NCI-H1694 treated with DMSO at 0.1 percent for 48 hours (cell line): ENCODE measurements at places on chromosomes 7 and 10.
A peak's percentile ranks its signal among the peaks of the same experiment; 100 is the strongest.

GRCh38 chr7:142194201-142194600 is 63.7 kb downstream of the PRSS58 start:
- DNase-seq = no peak

DNA sequence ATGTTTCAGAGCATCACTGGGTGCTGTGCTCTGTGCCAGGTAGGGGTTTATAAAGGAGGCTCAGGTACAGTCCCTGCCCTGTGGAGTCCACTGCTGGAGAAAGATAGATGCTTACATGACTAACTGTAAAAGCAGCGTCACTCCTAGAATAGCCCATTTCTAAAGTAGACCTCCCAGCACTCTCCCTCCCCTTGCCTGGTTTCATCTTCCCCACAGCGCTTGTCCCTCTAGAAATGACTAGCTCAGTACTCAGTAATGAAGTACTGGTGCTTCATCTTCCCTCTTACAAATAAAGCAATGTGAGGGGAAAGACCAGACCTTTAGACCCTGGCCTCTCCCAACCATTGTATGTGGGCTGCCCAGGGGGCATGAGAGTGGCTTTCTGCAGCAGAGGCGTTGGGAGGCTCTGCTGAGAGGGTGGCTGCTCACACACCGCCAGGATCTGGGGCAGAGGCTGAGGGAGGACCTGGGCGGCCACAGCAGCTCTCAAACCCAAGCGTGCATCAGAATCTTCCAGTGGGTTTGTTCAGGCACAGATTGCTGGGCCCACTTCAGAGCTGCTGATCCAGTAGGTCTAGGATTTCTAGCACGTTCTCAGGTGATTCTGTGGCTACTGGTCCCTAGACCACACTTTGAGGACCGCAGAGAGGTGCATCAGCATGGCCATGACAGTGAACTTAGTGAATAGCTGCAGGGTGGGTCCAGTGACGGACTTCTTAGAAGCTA is 110.3 kb upstream of the ANLN start:
- no peak for DNase-seq

DNA sequence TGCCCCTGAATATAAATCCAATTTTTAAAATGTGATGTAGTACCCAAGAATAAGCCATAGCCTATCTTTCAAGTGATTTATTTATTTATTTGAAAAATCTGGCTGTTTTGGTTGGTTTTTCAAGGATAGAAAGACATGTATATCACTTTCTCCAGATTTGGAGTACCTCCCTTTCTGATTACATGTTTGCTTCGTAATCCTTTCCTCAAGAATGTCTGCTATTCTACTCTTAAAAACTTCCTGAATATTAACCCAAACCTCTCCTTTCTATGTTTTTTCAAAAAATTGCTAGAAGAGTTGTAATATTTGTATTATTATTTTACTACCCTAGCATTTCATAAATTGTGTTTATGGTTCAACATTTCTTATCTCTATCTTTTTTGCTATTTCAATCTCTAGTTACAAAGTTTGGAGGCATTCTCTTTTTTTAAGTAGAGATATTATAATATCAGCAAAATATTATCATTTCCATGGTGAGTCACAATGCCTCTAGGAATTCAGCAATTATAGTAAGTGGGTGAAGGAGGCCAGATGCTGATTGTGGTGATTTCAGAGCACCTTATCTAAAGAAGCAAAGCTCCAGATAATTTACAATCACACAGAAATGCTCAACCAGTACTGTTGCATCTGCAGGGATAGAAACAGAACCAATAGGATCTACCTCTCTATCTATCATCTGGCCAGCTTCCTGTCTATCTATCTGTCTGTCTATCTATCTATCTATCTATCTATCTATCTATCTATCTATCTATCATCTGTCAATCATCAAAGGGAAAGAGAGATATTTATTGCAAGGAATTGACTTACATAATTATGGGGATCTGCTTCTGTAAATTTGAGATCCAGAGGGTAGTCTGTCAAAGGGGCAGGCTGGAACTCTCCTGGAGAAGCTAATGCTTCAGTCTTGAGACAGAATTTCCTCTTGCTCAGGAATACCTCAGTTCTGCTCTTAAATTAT is 412.5 kb upstream of the SEMA3C start:
- DNase-seq = no peak

DNA sequence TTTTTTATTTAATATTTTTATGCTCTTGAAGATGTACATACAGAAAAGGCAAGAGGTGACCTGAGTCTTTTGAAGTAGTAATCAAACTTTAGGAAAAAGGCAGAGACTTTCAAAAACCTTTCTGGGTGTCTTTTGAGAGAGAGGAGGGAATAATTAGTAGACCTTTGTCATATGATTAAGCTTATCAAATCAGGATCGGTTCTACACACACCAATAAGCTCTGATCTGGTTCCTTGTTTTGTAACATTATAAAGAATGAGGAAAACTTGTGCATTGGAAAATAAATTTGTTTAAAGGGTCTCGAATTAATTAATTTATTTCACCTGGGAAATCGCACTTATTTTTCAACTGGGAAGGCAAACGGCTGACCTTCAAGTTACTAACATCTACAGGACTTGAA is 11.9 kb downstream of the TWIST1 start:
- no peak for DNase-seq

GRCh38 chr7:133504825-133505224 is 251.9 kb downstream of the EXOC4 start:
- DNase-seq = no peak

DNA sequence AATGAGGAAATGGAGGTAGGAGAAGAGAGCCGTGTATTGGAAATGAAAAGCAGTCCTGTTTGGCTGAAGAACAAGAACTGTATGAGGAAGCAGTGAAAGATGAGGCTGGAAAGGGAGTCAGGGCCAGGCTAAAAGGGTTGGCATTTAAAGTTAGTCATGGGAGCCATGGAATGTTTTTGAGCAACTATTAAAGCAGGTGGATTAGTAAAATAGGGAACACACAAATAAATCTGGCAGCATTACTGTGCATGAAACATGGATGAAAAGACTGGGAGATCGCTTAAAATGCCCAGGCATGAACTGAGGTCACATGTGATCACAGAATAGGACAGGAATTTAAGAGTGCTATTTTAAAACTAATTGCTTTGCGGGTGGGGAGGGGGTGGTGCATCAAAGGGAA is 1.4 kb upstream of the IFRD1 start:
- no peak for DNase-seq

DNA sequence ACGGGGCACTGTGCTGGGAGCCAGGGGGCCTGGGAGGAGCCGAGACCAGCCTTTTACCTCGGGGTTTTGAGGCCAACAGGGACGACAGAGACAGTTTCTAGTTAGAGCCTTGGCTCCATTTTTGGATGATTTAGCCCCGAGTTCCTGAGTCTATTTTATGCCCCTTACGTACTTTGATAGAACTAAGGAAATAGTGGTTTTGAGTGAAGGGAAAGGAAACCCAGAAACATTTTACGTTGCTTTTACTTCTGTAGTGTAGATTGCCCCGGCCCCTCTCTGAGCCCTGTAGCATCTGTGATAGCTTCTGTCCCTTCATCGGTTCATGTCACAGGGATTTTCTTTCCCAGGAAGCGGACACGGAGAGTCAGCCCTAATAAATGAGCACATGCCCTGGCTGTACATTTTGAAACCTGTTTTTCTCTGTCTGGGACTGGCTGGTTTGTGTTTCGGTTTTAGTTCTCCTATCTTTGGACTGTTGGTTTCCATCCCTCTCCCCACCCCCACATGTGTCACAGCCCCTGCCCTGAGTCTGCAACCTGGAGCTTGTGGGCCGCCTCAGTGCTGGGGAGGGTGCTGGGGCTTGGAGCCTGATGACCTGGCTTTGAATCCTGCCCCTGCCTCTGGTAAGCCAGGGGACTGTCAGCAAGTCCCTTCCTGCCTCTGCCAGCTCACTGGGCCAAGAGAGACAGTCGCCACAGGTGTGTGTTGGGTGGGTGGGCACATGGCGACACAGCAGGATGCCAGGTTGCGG is 6.9 kb upstream of the ORAI2 start:
- peak; percentile 5 for DNase-seq

DNA sequence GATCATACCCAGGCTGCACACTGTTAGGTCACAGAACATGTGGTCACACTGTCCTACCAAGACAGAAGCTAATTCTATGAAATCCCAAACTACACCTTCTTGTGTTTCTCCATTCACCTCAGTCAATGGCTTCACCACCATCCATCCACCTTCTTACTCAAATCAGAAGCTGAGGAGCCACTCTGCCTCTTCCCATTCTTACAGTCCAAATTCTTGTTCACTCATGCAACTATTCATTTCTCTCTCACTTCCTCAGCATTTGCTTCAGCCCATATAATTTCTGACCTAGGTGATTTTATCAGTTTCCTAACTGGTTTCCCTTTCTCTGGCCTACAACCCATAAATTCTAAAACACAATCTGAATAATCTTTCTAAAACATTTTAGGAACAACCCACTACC is 229.2 kb downstream of the LRRN3 start:
- no peak for DNase-seq

DNA sequence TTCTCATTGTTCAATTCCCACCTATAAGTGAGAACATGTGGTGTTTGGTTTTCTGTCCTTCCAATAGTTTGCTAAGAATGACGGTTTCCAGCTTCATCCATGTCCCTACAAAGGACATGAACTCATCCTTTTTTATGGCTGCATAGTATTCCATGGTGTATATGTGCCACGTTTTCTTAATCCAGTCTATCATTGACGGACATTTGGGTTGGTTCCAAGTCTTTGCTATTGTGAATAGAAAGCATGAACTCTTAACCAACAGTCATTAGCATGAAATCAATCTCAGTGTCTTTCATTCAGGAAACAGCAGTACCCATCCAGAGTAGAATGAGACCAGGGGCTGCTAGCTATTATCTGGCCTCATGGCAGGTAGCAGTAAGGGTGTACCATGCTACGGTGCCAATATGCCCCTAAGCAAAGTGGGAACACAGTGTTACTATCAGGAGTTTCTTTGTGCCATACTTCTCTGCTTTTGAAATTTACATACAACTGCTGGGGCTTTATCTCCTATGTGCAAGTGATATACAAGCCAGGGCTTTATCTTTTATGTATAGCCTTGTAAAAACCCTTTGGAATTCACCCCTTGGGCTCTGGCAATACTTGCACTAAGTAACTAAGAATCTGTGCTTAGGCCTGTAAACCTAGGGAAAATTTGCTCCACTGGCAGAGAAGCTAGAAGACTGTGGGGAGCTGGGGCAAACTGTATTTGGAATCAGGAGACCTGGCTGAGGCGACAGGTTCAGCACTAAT is 5.4 kb downstream of the PON2 start:
- no peak for DNase-seq

- DNase-seq = no peak
Observed at GRCh38 chr10:7561216-7561893, 105.4 kb downstream of the ITIH5 start.

GRCh38 chr7:15937571-15937970 is 251.1 kb upstream of the MEOX2 start:
- DNase-seq = no peak

GRCh38 chr7:97871659-97872024 is 566 bp downstream of the ASNS start:
- DNase-seq = no peak

DNA sequence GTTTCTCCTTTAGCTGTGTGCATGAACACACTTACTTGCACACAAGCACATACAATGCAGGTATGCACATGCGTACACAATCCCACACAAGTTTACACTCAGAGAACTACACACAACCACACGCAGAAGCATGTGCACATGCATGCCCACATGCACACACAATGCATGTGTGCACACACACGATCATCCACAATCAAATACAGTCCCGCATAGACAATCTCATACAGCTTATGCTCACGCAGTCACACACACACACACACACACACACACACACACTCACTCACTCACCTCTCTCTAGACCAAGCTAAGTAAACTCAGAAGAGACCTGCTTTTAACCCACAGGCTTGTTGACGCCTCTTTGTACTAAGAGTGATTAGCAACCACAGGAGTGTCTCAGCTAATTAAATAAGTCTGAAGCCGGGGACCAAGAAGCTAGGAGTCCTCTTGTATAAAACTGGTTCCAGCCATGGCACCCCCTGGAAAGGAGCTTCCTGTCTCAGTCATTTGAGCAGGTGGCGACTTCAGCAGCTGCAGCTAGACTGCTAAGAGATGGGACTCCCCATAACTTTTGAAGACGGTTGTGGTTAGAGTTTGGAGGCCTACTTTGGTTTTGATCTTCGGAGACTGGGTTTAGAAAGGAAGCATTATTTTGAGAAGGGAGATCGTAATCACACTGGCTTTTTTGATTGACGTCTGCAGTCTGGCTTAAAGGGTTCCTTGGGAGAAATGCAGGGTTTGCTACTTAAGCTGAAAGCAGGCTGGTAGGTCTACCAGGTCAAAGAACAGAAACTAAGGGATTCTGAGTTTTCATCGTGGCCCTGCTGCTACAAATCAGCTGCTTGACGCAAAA is 82.3 kb upstream of the ADRB1 start:
- no peak for DNase-seq

- DNase-seq = no peak
Observed at GRCh38 chr10:122632031-122632430, 67.6 kb downstream of the C10orf120 start.

DNA sequence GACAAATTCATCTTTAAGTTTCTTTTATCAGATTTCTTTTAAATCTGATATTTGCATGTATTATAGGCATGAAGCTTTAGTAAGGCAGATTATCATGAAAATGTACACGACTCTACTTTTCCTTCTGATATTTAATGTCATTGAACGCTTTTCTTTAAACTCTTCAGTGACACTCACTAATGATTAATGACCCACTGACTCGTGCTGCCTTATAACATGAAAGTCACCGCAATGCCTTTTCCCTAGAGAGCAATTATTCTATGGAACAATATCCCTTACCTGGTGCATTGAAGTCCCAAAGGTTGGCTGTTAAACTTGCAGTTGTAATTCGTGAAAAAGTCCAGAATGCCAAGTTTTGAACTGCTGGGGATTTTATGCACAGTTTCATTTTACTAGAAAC is 33.4 kb upstream of the HGF start:
- DNase-seq = no peak

- DNase-seq = no peak
Observed at GRCh38 chr10:63910806-63911205, 389.6 kb downstream of the REEP3 start.

DNA sequence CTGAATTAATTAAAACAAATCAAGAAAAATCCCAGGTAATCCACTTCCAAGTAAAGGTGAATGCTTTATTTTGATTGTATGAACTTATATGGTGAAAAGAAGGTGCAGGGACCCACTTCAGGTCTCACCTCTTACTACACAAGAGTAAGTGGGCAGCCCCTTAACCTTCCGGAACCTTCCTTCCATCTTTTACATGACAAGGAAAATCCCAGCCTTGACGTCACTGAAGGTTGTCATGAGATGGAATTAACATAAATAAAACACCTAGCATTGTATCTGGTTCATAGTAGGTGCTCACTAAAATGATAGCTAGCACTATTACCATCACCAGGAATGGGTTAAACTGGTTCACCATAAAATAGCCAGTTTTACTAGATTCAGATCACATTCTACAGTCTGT is 119.5 kb downstream of the ICA1 start:
- DNase-seq = no peak
